NCI-H446 treated with DMSO at 0.1 percent for 48 hours (cell line): ENCODE measurements at places on chromosomes 5 and 9.

- no peak for DNase-seq
Measured at GRCh38 chr5:157167214-157167621, 1.2 kb upstream of the GARIN3 start.

- peak; percentile 8 for DNase-seq
Measured at GRCh38 chr5:147481874-147482705, 27.8 kb downstream of the DPYSL3 start.

GRCh38 chr5:132772291-132773070 lies 4.6 kb downstream of the SEPTIN8 start:
- no peak for DNase-seq

- DNase-seq: no peak
Measured at GRCh38 chr5:169874621-169875020, 105.7 kb downstream of the INSYN2B start.

GRCh38 chr5:142888469-142889085 lies 118.4 kb downstream of the ARHGAP26 start:
- DNase-seq: peak; percentile 4

- no peak for DNase-seq
Measured at GRCh38 chr9:109331353-109331752, 10.5 kb upstream of the EPB41L4B start.

DNA sequence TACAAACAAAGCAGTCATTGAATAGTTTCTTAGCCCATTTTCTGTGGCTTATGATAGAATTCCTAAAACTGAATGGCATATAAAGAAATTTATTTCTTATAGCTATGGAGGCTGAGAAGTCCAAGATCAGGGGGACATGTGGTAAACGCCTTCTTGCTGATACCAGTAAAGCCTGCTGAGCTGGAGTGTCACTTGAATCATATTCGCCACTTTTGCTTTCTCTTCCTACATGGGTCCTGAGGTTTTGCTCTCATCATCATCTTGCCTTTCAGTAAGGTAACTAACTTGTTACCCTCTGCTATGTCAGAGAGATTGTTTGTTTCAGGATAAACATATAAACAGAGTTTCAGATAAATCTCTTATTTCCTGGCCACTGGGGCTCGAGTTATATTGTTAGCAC lies 203.3 kb upstream of the DMRT1 start:
- DNase-seq: no peak

DNA sequence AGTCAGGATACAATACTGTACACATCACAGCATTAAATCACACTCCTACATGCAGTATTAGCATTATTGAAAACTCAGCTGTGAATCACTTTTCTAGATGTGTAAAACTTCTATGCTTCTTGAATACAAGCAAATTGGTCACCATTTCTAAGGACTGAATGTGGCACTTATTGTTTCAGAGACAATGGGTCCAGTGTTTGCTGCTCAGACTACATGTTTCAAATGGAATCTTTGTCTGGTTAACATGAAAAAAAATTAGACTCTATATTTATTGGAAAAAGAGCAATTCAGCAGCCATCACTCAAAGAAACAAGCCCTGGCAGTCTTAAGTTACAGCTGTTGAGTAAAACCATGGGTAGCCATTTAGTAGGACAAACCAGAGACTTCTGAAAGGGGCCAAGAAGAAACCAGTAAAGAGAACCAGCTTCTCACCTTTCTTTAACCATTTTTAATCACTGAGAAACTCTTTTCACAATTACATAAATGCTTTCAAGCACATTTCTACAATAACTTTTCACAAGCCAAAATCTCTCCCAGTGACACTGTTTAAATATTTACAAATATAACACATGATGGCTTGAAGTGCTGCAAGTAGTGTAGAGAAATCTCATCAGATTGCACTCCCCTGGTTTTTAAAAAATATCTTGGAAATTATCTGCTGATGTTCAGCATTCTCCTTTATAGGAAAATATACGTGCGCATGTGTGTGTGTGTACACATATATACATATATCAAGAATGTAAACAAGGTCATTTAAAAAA lies 35.2 kb downstream of the OR2K2 start:
- no peak for DNase-seq

DNA sequence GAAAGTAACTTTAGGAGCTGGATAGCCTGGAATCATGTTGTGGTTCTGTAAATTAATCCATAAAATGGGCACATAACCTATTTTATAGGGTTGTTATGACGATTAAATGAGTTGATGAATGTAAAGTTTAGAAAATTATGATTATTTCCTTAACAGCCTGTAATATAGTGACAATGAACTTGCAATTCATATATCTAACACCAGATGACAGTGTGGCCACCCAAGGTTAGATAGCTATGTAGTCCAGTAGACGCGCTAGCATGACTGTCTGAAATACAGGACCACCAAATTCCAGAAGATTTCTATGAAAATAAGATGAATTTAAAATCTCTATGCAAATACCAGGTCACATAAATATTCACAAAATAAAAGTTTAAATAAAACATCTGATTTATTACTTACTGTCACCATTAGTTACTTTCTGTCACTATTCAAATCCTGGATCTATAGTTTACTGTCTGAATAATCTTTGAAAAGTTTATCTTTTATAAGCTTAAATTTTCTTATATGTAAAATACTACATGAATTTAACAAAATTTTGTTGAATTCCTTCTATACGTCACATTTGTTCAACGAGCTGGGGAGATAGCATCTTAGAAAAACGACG lies 26.1 kb upstream of the MACIR start:
- peak; percentile 5 for DNase-seq

- DNase-seq: no peak
Measured at GRCh38 chr5:5542654-5543053, 120.2 kb downstream of the ICE1 start.

- no peak for DNase-seq
Measured at GRCh38 chr5:89351222-89351621, 468.2 kb upstream of the MEF2C start.

- no peak for DNase-seq
Measured at GRCh38 chr5:66922881-66923280, 273.7 kb downstream of the CD180 start.

- DNase-seq: no peak
Measured at GRCh38 chr9:15416880-15417279, 5.8 kb upstream of the SNAPC3 start.

DNA sequence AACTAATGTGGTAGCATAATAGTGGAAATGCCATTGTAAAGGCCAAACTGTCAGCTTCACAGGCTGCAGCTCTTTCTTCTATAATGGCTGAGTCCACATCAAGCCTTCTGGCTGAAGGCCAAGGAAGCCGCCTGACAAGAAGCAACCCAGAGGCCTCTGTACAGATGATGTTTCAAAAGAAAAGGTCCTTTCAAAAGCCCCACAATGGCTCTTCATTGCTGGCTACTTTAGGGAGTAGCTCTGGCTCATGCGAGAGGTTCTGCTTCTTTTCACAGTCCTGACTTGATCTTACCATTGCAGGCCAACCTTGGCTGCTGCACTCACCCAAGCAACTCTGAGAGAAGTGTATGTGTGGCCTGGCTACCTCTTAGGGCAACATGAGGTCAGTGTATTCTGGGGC lies 54.5 kb upstream of the EQTN start:
- no peak for DNase-seq

DNA sequence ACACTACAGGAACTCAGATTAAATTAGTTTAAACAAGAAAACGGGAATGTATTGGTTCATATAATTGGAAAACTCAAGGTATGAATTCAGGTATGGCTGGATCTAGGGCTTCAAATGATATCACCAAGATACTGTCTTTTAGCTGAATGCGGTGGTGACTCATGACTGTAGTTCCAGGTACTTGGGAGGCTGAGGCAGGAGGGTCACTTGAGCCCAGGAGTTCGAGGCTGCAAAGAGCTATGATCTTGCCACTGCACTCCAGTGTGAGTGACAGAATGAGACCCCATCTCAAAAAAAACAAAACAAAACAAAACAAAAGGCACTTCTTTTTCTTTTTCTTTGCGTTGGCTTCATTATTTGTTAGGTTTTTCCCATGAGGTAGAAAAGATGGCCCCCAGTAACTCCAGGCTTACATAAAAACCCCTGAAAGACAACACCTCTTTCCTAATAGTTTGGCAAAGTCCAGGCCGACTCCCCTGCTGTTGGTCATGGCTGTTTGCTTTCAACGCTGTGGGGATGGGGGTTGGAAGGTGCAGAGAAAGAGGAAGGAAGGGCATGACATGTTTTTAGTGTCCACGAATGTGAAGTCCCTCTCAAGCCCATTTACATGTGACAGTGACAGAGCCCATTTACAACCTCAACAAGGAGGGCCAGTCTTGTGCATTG lies 39.8 kb upstream of the CRB2 start:
- DNase-seq: no peak
